ENCODE measurements at places on chromosomes 2 and 18.

- DNase-seq, result no peak
Observed at GRCh38 chr2:120272763-120273481, 20.3 kb downstream of the RALB start.

DNA sequence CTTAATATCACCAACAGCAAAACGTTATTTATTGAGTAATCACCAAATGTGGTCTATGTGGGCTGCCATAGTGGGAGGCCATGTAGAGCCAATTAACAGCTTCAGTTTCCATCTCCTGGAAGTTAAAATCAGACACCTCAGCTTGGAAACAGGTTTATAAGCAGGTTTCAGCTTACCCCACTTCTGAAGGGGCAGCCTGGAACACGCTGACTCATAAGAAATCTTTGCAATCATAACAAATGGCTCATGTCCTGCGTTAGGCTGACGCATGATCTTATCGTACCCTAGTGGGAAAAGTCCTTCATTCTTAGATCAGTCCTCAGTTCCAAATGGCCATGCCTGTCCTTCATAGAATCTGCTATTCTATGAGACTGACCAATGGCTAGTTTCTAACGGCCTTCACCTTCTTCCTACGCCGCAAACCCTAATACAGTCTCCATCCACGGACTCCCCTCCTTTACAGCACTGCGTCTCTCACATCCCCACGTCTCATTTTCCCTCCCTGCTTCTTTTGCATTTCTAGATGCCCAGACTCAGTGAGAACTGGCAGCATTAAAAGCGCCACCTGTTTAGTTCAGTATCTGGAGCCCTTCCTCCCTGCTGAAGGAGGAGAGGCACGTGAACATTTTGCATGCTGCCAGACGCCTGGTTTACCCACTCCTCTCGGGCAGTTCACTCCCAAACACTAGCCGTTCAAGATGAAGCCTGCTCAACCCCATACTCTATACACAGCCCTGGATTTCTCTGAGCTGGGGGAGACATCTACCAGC is 24.2 kb upstream of the BZW1 start:
- no peak for DNase-seq

- DNase-seq, result no peak
Observed at GRCh38 chr2:239762106-239762505, 263.0 kb downstream of the NDUFA10 start.

DNA sequence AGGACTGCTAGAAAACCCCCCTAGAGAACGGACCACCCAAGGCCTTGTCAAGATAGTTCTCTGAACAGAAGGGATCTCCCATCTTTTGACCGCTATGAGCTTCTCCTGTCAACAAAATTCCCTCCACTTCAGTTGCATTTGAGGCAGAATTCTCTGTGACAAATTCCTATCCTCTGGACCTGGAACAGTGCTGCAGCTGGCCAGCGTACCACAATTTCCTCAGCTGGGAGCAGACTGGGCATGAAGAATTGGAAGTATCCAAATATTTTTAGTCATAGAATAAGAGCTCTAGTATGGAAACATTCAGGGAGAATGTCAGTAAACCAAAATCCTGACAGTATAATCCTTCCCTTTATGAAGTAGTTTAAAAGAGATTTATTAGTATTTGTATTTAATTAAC is 147.1 kb upstream of the BOD1L2 start:
- DNase-seq, result no peak

- DNase-seq, result no peak
Observed at GRCh38 chr2:989781-990467, 39.3 kb downstream of the SNTG2 start.

GRCh38 chr2:225276207-225276606 is 123.3 kb upstream of the NYAP2 start:
- no peak for DNase-seq

DNA sequence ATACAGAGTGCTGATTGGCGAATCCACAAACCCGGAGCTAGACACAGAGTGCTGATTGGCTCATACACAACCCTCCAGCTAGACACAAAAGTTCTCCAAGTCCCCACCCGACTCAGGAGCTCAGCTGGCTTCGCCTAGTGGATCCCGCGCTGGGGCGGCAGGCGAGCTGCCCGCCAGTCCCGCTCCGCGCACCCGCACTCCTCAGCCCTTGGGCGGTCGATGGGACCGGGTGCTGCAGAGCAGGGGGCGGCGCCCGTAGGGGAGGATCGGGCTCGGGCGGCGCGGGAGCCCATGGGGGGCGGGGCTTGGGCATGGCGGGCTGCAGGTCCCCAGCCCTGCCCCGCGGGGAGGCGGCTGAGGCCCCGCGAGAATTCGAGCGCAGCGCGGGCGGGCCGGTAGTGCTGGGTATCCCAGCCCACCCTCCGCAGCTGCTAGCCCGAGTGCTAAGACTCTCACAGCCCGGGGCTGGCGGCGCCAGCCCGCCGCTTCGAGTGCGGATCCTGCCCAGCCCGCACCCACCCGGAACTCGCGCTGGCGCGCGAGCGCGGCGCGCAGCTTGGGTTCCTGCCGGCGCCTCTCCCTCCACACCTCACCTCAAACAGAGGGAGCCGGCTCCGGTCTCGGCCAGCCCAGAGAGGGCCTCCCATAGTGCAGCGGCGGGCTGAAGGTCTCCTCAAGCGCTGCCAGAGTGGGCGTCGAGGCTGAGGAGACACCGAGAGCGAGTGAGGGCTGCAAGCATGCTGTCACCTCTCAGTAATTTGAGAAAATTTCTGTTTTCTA is 75.5 kb upstream of the ATP5MC3 start:
- DNase-seq, result no peak

DNA sequence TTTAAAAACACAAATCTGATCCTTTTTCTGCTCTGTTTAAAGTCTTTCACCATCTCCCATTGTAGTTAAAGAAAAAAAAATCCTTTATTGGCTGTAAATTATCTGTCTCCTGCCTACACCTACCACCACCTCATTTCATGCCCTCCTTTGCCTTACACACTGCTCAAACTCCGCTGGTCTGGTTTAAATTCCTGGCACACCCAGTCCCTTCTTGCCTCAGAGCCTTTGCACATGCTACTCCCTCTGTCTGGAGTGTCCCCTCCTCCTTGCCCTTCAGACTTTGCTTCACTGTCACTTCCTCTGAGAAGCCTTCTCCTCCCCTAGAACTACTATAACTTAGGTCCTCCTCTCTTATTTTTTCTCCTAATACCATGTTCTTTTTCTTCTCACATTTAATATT is 49.6 kb downstream of the OSBPL6 start:
- DNase-seq, result no peak

GRCh38 chr2:143473216-143473615 is 344.0 kb downstream of the ARHGAP15 start:
- no peak for DNase-seq

- DNase-seq, result no peak
Observed at GRCh38 chr2:132824716-132825115, 154.7 kb upstream of the LYPD1 start.

DNA sequence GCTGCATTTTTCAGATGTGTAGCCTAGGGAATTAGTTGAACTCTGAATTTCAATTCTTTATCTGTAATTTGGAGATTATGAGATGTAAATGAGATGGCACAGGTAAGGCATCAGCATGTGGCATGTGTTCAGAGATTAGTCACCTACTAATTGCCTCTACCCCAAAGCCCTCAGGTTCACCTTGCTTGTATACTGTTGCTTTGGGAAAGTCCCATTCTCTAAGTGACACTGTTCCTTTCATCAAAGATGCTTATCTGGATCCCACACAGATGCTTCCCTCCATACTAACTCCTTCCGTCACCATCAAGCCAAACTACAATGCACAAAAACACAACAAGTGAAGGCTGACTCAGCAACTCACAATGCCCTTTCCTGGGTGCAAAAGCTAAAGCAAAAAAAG is 143.7 kb downstream of the LRATD1 start:
- no peak for DNase-seq

GRCh38 chr2:20067992-20068584 is 16.7 kb upstream of the LAPTM4A start:
- DNase-seq, result no peak

GRCh38 chr2:166230024-166230723 is 102.4 kb upstream of the SCN1A start:
- DNase-seq, result no peak

GRCh38 chr2:135230150-135230549 is 178.1 kb downstream of the RAB3GAP1 start:
- DNase-seq, result no peak

DNA sequence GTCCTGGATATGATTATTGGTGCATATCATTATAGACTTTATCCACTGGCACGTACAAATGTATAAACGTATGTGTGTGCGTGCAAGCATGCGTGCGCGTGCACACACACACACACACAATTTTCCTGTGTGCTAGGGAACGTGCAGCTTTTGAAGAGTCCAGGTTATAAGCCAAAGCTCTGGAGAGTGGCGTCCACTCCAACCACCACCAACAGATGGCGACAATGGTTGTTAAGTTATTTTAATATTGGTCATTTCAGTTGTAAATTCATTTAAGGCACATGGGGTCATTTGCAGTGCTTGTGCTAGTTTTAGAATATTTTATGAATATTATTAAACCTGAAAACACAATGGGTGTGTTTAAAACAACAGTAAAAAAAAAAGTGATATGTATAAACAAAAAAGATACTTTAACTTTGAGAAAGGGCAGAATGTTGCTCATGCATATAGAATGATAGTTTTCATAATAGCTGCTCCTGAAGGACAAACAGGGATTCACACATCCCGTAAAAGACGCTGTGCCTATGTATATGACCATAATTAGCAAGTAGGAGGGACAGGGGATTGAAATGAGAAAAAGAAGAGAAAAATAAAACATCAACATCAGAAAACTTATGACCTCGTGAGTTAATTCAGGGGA is 124.2 kb upstream of the ITGB6 start:
- DNase-seq, result no peak

DNA sequence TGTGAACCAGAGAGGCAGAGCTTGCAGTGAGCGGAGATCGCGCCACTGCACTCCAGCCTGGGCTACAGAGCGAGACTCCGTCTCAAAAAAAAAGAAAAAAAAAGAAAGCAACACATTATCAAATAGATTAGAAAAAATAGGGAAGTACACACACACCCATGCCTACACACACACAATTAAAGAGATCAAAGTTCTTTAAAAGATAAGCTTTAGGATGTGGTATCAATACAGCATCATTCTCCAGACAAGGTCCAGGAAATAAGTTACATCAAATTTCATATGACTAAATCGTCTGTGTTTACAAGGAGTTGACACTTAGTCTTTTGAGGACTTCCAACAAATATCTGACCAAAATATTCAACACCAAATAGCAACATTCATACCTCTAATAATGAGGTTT is 25.7 kb downstream of the PGAP1 start:
- DNase-seq, result no peak

DNA sequence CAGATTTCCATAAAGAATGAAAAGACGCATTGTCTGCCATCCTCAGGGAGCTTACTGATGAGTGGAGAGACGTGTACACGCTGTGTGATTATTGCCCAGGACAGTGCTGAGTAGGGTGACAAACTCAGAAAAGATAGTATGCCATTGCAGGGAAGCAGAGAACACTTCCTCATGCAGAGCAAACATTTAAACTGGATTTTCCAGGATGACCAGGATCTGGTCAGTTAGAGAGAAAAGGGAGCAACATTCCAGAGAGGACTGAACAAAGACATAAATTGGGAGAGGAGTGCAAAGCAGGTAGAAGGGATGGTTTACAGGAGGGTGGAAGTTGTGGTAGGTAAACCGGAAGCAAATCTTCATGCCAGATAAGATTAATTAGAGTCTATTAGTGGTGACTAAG is 2.3 kb downstream of the SLC9A2 start:
- no peak for DNase-seq

DNA sequence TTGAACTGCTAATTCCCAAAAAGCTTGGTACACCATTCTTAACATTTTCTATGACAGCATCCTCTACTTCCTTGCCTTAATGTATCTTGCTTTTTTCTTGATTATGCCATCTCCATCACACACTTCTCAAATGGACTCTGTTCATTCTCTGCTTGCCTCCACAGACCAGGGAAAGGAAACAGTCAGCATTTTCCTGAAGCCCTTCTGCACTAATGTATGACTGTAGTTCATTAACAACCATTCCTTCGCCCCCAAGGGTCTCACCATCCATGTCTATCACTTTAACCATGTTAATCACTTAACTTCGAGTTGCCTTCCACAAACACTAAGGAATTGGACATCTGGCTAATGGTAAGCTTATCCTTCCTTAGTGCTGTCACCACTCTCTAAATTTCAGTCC is 54.8 kb downstream of the COBLL1 start:
- no peak for DNase-seq

- DNase-seq, result no peak
Observed at GRCh38 chr2:118856330-118856977, 9.0 kb upstream of the EN1 start.

DNA sequence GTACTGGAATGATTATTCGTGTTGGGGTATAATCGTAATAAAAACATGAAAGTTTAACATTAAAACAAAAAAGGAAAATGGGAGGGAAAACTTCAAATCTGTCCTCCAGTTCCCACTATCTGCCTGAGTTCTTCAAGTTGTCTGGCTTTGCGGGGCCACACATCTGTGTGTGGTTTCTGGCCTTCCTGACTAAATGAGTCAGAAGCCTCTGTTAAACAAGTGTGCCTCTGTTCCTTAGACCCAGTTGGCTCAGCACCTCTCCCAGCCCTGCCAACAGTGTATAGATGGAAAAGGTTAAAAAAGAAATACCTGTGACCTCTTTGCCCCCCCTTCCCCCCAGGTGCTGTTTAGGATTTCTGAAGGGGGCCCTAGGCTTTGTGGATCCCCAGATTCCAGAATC is 30.2 kb downstream of the XDH start:
- DNase-seq, result no peak

- no peak for DNase-seq
Observed at GRCh38 chr18:45503990-45504389, 111.3 kb upstream of the SLC14A2 start.

- DNase-seq, result no peak
Observed at GRCh38 chr2:199470672-199471442, 13.1 kb upstream of the SATB2 start.

DNA sequence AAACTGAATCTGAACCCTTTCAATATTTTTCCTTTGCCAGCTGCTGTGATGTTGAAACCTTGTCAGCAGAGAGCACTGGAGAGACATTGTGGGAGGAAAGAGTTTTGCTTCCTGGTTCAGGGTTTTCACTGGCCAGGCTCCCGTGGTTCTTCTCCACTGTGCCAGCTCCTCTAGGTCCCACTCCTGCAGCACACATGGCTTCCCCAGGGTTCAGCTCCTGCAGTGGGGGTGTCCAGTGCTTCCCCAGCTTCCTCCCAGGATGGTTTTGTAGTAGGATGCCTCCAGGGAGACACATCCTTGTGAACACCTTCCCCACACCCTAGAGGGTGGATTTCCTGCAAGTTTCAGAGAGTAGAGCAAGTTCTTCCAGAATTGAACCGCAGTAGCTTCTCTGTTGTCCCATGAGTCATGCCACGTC is 24.0 kb upstream of the SULT1C3 start:
- DNase-seq, result peak; percentile 81

All from esophagus muscularis mucosa (tissue), 4 donors.